Body of pancreas (tissue), 4 donors: ENCODE measurements at places on chromosomes 16 and 17.

DNA sequence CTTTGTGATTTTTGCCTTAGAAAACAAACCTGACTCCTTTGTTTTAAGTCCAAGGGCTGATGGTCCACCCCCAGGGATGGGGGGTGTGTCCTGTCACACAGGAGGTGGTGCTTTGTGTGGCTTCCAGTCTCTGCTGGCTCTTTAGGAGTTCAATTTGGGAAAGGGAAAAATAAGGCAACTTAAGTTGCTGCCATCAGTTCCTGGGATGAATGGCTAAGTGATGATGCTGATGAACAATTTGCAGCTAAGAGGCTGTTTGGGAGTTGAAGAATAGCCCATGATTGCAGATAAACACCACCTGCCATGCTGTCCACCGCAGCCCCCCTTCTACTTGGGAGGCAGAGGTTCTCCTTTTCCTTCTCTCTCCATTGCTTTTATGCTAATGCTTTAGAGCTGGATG, 40.2 kb downstream of the ARL4D start:
- DNase-seq: no peak

DNA sequence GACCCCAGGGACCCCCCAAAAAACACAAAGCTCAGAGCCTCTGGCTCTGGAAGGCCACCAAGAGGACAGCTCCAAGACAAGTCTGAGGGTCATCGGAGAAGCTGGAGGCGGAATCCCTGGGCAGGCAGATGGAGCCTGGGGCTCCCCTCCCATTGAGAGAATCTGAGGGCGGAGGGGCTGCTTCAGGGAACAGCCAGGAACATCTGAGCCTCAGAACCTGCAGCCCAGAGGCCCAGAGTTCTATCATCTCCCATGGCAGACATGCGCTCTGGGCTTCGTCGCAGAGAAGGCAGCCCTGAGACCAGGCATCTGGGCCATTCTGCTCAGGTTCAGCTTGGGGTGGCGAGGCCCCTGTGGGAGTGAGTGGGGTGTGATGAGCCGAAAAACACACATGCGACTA, 7.1 kb upstream of the SPPL2C start:
- DNase-seq: no peak

DNA sequence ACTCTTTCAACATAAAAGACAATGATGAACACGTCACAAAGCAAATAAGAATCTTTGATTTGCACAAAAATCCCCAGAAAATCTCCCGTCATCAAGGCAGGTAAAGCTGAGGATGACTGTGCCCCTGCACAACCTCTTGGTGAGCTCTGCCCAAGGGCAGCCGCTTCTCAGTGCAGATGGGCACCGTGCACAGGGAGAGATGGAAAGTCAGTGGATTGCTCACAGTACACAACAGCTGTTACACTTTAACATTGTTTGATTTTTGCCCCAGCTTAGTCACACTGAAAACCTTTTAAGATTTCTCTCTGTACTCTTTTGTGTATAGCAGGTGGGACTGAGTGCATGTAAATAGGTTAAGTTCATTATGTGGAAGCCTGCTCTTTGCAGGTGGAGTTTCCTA, 104.2 kb downstream of the CDK5R1 start:
- peak; percentile 13 for DNase-seq

DNA sequence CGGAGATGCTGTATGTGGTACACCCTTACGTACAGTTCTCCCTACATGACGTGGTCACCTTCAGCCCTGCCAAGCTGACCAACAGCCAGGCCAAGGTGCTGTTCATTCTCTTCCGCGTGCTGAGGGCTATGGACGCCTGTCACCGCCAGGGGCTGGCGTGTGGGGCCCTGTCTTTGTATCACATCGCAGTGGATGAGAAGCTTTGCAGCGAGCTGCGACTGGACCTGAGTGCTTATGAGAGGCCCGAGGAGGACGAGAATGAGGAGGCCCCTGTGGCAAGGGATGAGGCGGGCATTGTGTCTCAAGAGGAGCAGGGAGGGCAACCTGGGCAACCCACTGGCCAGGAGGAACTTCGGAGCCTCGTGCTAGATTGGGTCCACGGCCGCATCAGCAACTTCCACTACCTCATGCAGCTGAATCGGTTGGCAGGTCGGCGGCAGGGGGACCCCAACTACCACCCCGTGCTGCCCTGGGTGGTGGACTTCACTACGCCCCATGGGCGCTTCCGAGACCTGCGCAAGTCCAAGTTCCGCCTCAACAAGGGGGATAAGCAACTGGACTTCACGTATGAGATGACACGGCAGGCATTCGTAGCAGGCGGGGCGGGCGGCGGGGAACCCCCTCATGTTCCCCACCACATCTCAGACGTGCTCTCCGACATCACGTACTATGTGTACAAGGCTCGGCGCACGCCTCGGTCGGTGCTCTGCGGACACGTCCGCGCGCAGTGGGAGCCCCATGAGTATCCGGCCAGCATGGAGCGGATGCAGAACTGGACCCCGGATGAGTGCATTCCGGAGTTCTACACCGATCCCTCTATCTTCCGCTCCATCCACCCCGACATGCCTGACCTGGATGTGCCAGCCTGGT, 1.4 kb downstream of the WDR81 start:
- DNase-seq: no peak

GRCh38 chr17:20703781-20704180, 124.3 kb downstream of the CDRT15L2 start:
- DNase-seq: no peak

- peak; percentile 27 for DNase-seq
Observed at GRCh38 chr17:80795754-80796153, 195.9 kb upstream of the CHMP6 start.

GRCh38 chr17:45761957-45762565, 22.1 kb upstream of the CRHR1 start:
- no peak for DNase-seq

DNA sequence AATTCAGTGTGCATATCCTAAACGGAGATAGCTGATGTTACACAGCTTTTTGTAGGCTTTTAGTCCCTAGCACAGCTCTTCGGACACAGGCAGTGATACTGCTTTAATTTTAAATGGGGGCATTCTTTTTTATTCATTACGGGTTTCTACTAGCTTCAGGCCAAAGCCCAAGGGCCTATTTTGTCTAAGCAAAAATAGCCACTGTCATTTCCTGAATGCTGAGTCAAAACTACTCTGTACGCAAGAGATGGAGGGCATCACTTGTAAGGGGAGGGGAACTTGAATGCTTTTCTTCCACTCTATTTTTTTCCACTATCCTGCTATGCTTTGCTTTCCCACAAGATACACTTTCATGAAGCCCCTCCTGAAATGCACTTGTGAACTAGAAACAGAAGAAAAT, 360.7 kb downstream of the PMP22 start:
- DNase-seq: no peak

DNA sequence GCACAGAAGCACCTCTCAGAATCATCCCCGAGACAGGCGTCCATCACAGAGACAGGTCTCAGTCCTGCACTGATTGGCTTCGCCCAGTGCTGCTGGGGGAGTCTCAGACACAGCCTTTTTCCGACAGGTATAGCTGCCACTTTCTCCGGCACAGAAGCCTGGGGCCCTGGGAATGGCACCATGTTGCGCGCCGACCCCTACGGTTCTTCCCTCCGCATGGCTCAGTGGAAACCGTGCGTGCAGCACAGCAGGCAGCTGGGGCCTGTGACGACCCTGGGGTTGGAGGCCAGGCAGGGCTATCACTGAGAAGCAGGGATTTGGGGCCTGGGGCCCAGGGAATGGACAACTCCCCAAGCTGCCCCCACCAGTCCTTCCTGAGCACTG, 29.7 kb upstream of the CDH15 start:
- DNase-seq: no peak

DNA sequence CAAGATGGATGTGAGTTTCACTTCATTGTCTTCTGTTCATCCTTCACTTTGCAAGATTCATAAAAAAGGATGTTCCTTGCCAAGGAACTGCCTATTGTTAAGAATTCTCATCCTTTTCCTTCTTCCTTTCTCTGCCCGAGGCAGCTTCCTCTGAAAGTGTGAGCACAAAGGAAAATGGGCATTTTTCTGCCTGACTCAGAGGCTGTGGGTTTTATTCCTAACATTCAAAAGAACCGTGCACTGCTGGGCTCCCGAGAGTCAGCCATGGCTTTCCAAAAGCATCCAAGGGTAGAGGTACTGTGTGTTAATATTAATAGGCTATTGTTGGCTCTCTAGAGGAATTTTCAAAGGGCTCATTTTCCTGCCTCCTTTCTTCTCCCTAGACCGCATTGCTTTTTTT, 289.4 kb downstream of the ABCC12 start:
- DNase-seq: no peak

- DNase-seq: no peak
Observed at GRCh38 chr17:63398680-63399079, 47.4 kb downstream of the CYB561 start.

- peak; percentile 46 for DNase-seq
Observed at GRCh38 chr16:88649924-88650748, 717 bp downstream of the CYBA start.

- peak; percentile 74 for DNase-seq
Observed at GRCh38 chr17:81990836-81991683, 13.6 kb downstream of the ASPSCR1 start.

GRCh38 chr17:4109449-4109848, 33.4 kb downstream of the ZZEF1 start:
- DNase-seq: no peak

GRCh38 chr17:64273006-64273405, 9.9 kb upstream of the TEX2 start:
- DNase-seq: no peak

GRCh38 chr17:35684055-35684802, 47.2 kb upstream of the RASL10B start:
- no peak for DNase-seq

DNA sequence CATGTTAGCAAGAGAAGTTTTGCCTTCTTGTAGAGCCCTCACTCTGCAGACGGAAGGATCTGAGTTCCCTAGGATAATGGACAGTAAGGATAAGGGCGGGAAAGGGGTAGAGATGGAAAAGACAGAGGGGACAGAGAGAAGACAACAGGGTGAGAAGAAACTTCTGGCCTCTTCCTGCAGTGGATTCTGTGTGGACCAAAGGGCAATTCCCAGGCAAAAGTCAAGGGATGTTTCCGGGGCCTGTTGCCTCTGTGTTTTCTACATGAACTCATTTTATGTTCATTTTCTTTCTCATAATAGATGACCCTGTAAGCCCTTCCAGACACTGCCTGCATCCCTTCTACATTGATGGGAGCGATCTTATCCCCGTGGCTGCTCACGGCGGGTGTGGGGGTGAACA, 647 bp upstream of the TMEM238L start:
- no peak for DNase-seq

GRCh38 chr16:47713225-47713595, 252.1 kb downstream of the PHKB start:
- DNase-seq: no peak

GRCh38 chr17:29565643-29566472, 979 bp downstream of the ABHD15 start:
- DNase-seq: peak; percentile 65

- no peak for DNase-seq
Observed at GRCh38 chr17:78969865-78970264, 9.9 kb downstream of the LGALS3BP start.

GRCh38 chr17:36506249-36506826, 19.9 kb downstream of the ZNHIT3 start:
- DNase-seq: no peak

GRCh38 chr16:50498431-50499155, 49.6 kb upstream of the NKD1 start:
- no peak for DNase-seq

- peak; percentile 88 for DNase-seq
Observed at GRCh38 chr17:38872671-38873385, 3.0 kb downstream of the LASP1 start.

GRCh38 chr17:73639932-73640331, 4.3 kb downstream of the SDK2 start:
- DNase-seq: no peak

GRCh38 chr16:48592839-48593429, 17.0 kb downstream of the N4BP1 start:
- no peak for DNase-seq

DNA sequence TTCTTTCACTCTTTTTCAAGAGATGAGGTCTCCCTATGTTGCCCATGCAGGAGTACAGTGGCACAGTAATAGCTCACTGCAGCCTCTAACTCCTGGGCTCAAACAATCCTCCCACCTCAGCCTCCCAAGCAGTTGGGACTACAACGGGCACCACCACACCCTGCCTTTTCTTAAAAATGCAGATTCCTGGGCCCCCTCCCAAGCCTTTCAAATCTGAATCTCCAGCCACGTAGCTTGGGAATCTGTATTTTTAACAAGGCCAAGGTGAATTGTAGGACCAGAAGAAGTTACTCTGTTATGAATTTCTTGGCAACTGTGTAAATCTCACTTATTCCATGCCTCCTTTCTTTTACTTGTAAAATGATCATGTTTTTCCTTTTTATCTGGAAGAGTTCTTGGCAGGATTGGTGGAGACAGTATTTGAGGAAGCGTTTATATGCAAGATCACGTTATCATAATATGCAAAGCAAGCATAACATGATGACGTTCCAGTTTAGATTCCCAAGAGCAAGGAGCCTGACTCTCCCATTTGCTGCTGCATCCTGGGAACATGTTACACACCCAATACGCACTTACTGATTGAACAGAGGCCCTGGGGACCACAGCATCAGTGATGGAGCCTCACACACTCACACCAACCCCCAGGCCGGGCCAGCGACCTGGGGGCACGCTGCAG, 44.5 kb downstream of the LITAF start:
- DNase-seq: no peak

DNA sequence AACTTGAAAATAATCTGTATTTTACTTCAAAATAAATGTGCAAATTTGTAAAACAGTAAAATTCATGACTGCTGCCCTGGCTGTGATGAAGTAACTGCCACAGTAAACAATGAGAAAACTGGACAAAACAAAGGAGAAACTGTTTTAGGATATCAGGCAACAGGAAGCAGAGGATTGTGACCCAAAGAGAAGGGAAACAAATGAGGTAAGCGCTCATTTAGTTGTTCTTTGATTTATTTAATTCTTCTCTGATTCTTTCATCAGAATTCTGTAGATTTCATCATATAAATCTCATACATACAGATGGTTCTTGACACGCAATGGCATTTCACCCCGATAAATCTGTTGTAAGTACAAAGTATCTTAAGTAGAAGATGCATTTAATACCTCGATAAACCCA, 198.1 kb upstream of the AXIN2 start:
- DNase-seq: no peak

GRCh38 chr16:85641776-85642176, 28.7 kb downstream of the GSE1 start:
- peak; percentile 94 for DNase-seq
